NCI-H1930 (cell line): ENCODE measurements at places on chromosomes 7 and 10.

GRCh38 chr7:17843041-17843440, 97.3 kb downstream of the SNX13 start:
- no peak for DNase-seq

GRCh38 chr7:15214976-15215375, 312.4 kb upstream of the DGKB start:
- DNase-seq = no peak

DNA sequence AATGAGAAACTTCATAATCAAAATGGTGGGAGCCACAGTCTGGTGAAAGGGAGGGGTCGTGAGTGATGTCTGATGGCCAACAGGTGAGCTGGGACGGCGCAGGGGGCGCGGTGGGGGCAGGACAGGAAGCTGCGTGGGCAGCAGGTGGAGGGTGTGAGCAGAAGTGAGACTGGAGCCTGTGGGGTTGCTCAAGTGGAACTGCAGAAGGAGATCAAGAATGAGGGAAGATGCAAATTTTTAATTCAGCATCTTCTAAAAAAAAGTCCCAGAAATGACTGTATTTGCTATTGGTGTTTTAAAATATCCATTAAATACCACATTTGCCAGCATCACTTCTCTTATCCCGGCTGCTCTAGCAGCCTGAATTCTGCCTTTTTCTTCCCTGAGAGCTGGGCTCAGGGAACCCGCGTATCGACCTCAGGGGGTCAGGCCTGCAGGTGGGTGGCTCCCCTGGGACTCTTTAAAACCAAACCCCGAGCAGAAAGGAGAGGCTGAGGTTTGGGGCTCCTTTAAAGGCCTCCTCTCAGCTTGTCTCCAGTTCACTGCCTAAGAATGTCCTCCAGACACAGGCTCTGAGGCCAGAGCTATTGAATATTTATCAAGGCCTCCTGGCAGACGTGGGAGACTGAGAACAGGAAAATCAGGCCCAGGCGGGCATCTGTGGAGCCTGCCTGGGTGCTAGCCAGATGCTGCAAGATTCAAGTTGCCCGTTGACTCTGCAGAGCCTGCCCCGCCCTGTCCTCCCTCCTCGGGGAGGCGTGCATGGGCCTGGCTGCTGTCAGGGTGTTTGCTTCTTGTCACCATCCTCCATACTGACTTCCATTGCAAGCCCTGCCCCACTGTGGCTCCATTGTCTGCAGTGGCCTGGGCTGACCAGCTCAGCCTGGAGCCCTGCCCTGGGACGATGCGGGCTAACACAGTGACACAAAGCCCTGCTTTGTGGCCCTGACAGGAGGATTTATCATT, 53.9 kb downstream of the SYPL1 start:
- DNase-seq = no peak

DNA sequence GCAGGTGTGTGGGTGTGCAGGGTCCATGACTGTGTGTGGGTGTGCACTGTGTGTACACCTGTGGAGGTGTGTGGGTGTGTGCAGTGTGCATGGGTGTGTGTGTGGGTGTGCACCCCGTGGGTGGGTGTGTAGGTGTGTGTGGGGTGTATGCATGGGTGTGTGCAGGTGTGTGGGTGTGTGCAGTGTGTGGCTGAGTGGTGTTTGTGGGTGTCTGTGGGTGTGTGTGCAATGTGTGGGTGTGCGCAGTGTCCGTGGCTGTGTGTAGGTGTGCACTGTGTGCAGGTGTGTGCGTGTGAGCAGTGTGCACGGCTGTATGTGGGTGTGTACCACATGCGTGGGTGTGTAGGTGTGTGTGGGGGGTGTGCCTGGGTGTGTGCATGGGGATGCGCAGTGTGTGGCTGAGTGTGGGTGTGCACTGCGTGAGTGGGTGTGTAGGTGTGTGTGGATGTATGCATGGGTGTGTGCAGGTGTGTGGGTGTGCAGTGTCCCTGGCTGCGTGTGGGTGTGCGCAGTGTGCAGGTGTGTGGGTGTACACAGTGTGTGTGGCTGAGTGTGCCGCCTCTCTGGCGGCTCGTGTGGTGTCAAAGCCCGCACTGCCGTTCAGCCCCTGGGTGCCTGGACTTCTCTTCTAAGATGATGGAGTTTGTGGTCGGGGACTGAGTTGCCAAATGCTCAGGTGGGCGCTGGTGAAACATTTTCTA, 208.3 kb downstream of the DNAJB6 start:
- no peak for DNase-seq

DNA sequence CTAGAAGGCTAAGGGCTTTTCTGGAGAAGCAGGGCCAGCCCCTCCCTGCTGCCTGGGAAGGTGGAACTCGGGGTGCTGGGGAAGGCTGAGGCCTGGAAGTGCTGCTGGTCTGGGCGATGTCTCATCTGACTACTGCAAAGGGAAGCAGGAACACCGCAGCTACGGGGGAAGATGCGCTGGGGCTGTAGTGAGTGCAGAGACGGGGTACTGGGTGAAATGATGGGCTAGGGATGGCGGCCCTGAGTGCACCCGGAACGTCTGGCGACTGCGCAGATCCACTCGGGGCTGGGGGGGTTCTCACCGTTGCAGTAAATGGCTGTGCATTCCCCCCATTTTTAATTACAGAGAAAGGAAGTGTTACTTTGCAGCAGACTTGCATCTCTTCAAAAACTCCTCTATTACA, 195.4 kb upstream of the ADARB2 start:
- DNase-seq = no peak

DNA sequence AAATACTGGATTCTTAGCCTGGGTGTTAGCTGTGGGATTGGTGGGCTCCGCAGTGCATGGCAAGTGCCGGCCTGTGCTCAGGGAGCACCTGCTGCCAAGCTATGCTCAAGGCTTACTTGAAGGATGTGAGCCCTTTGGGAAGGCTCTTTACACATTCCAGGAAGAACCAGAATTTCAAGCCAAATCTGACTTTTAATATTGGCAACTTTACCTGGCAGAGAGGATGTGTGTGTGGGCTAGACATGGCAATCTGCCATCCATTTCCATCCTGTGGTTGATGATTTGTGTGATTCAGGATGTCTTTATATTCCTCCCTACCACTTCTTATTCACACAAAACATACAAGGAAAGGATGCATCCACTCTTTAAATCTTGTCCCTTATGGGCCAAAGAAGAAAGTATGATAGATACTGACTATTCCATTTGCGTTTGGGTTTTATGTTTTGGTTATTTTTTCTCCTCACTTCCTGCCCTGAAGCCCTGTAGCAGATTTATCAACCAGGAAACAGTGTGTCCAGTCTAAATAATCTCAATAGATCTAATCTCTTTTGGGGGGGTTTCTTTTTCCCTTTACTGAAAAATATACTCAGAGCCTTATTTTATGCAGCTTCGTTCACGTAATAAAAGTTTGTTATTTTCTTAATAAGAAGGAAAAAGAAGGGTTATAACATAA, 247.1 kb downstream of the COBL start:
- no peak for DNase-seq

DNA sequence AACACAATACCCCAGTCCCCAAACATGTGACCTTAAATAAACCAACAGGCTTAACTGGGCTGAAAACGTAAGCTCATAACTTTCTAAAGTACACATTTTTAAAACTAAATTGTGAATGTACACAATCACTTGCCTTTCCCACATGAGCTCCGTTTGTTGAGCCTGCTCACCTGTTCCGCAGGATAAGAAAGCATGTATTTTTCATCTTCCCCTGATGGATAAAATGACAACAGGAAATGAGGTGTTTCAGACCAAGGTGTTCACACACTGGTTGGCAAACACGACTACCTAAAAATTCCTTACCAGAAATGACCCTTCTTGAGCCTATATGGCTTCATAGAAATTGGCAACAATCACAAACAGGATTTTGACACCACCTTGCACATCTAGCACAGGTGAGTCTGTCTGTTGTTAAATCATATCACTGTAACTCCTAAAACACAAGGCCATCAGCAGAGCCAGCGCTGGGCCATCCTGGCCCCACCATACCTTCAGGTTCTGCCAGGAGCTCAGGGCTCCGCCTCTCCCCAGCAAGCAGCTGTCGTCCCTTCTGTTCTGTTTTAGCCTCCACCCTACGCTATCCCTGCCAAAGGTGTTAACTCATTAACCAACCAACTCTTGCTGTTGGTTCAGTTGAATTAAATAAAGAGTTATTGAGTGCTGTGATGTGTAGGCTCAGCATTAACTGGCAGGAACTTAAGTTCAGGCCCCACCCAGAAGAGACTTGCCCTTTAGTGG, 73.6 kb upstream of the RNF32 start:
- no peak for DNase-seq

DNA sequence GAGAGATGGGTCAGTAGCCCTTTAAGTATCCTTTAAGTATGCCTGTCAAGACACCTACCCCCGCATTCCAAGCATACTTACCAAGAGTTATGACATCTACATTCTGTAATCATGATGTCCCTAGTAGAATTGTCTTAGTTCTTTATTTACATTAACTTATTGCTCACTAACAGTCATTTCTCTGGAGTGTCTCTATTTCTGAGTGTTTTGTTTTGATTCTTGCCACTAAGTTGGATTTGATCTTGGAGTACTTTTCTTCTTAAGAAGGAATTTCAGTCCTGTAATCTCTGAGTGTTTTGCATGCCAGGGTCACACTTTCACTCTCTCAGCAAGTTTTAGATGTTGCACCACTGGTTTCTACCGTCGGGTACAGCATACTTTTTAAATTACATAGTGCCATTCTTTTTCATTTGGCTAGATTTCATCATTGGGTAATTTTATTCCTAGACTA, 1053.9 kb downstream of the KCNMA1 start:
- no peak for DNase-seq

- DNase-seq = no peak
These were observed 10.8 kb upstream of the PHYH start for GRCh38 chr10:13310518-13311176.

- DNase-seq = no peak
These were observed 331.3 kb downstream of the PLXNA4 start for GRCh38 chr7:132244903-132245480.

DNA sequence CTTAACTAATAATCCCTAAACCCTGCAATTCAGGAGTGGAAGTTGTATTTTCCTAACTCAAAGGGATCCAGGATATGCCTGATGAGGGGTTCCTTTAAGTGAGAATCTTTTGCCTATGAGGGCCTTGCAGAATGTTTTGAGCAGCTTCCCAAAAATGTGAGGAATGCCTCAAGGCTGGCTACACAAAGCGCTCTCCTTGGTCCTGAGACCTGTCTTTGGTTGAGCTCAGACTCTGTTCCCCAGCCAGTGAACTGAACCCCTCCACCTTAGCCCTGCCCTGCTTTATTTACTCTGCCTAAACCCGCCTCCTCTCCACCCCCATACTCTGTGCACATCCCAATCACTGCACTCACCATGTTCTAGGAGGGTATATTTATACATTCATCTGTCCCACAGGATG, 108.6 kb downstream of the NRCAM start:
- no peak for DNase-seq

GRCh38 chr10:83680470-83680891, 458.8 kb upstream of the GHITM start:
- DNase-seq = no peak

GRCh38 chr10:101903827-101904550, 60.4 kb upstream of the KCNIP2 start:
- no peak for DNase-seq

DNA sequence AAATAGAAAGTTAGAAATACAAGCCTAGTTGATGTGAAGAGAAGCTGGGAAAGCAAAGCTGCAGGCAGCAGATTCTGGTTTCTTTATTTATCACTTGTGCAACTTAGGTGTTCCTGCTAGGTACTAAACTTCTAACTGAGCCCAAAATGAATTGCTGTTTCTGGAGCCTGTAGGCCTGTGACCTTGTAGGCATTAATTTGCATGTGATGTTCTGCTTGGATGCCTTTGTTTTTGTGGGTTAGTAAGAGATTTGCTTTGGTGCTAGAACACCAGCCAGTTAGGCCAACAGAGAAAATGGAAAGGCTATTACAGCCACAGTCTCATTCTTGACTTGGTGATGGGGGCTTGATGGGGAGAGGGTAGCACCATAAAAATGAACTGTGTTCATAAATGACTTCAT, 370.7 kb downstream of the PPP1R3A start:
- no peak for DNase-seq

DNA sequence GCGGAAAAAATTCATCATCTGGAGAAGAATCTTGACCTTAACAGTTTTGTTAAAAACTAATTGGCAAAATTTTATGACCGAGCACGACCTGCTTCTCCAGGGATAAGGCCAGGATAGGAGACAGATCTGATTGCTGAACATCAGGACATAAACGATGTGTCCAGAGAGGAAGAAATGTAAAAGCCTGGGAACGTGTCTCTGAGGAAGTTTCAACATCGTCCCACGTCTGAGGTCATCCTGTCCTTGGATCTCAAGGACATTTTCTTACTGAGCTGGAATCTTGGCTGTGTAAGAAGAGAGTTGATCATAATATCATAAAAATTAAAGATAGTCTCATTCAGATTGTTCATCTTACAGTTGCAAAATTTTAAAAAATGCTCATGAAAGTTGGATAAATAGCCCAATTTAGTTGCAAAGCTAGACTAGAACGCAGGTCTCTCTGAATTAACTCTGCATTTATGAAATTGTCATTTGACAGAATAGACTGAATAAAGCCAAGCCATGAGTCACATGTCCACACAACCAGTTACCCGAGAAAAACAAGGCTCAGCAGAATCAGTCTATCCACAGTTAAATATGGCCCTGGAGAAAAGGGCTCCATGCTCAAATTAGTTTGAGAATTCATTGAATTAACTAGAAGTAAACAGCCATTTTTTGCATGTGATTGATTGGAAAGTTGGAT, 120.0 kb upstream of the EGFR start:
- no peak for DNase-seq

DNA sequence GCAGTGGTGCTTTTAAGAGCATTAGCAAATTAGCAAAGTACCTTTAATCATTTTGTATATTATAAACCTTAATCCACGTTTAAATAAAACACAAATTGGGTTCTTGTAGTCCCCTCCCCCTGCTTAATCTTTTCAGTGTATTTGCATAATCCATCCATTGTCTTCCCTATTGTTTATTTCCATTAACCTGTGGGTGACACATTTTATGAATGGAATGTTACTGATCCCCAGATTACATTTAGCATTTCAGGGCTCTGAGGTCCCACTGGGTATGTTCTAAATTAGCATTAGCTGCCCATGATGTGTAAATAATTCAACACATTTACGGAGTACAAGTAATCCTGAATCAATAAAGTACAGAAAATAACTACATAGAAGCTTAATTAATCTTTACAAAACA, 138.4 kb upstream of the FEZF1 start:
- DNase-seq = no peak
